ENCODE measurements at places on chromosomes 13 and 19. TPM values are rescaled to one million over a fixed set of nuclear protein-coding genes. Genes with fewer than 3 reads are reported as not detected.

Gene LRRC63
- total RNA-seq = 0.54 TPM

Gene TMIGD2
- total RNA-seq = 31.2 TPM

Gene GAPDHS
- not detected for total RNA-seq

Gene SSC5D
- total RNA-seq = 0.38 TPM

Gene LILRB4
- total RNA-seq = not detected

Gene EFNB2
- total RNA-seq = 0.47 TPM

Gene AZU1
- total RNA-seq = 1.0 TPM

Gene ZNF329
- total RNA-seq = 12.8 TPM

Gene RXFP2
- not detected for total RNA-seq

Gene TMC4
- 1.4 TPM for total RNA-seq

Gene ANGPTL8
- total RNA-seq = not detected

Gene COG6
- 29.0 TPM for total RNA-seq

Gene PPM1N
- total RNA-seq = 14.6 TPM

Gene ICAM3
- total RNA-seq = 167 TPM

Gene ADPRHL1
- 1.2 TPM for total RNA-seq

Data from T-cell (primary cell).